CD4-positive, alpha-beta T cell treated with Interleukin-15 for 1 hour (primary cell): ENCODE measurements at places on chromosomes 4 and X.

GRCh38 chr4:6042293-6043063 is 24.2 kb upstream of the C4orf50 start:
- no peak for DNase-seq

DNA sequence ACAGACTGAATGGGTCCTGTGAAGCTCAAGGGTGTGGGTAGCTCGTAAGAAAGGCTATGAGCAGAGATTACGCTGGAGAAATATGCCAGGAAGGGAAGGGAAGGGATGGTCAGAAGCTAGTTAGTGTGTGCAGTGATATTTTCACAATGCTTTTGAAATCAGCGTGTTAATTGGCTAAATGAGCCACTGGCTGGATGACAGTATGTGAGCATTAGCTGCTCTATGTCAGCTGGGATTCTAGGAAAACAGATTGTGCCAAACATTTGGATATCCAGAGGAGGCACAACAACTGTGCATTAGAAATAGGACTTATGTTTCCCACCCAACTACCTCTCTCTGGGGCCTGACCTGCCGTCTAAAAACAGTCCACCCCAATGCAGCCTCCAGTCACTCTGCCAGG is 168.5 kb downstream of the DHRSX start:
- DNase-seq = no peak

- no peak for DNase-seq
Observed at GRCh38 chr4:47831026-47831679, 6.7 kb downstream of the CORIN start.

- DNase-seq = no peak
Observed at GRCh38 chr4:34733185-34733941, 1511.0 kb downstream of the ARAP2 start.

GRCh38 chrX:54825716-54826438 is 18.3 kb downstream of the MAGED2 start:
- no peak for DNase-seq

- no peak for DNase-seq
Observed at GRCh38 chr4:184383497-184384055, 90.8 kb downstream of the IRF2 start.

DNA sequence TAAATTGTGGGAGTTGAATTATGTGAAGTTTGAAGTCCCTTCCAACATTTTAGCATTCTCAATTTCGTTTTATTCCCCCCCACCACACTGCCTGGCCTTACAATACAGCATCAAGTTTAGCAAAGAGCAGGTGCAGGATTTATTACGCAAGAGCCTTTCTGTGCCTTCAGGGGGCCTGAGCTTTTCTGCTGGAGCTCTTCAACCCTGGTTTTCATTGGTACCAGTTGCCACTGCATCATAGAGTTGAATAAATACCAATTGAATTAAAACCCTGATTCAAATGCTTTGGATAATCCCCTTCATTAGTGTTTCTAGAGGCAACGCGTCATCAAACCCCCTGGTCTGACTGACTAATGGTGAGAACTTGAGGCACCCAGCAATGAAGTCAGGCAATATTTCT is 43.6 kb upstream of the KIT start:
- no peak for DNase-seq

GRCh38 chr4:81617545-81617944 is 145.8 kb upstream of the RASGEF1B start:
- DNase-seq = no peak

GRCh38 chr4:48141048-48141447 is 7.0 kb upstream of the TXK start:
- DNase-seq = no peak

DNA sequence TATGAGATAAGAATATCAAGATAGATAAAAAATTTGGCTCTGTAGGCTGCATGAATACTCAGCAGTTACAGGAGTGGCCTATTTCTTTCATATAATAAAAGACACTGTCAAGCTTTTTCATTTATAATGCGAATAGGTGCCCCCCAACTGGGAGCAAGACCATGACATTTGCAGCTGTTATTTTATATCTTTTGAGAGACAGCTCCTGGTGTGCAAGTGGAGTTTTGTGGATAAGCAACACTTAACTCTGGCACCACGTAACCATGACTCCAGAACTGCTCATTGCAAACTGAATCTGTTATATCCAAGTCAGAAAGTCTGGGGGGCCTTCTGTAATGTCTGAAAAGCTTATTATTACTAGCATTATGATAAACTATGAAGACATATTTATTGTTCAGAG is 1372.4 kb downstream of the C4orf33 start:
- DNase-seq = no peak

DNA sequence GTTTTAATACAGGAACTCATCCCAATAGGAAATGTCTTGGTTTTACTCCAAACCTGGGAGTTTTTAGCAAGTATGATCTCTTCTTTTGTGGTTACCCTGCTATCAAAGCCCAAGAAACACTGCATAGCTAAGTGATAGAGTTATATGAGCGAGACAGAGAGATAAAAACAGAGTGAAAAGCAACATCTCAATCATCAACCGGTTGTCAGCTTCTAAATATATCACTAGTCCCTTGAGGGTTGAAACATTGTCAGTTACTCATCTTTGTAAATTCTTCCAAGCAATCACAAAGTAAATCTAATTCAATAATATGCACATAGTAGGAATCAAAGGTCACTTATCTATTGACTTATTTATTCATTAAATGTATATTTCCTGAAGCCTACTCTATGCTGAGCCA is 483.9 kb downstream of the IDS start:
- no peak for DNase-seq
